ENCODE measurements at places on chromosomes 5 and 9.

DNA sequence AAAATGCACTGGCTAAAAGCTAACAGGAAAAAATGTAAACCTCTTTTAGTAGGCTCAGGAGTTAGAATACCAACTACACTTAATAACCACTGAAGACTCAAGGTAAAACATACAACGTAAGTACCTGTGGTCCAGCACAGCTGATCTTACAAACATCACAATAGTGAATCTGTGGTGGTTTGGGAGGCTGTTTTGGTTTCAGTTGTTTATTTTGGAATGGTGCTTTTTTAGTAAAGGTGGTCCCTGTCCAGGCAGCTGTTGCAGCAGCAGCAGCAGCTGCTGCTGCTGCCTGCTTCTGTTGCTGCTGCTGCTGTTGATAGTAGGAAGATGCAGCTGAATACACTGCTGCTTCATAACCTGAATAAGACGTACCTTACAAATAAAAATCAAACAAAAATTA is 37.9 kb downstream of the ZFR start:
- no peak for DNase-seq

DNA sequence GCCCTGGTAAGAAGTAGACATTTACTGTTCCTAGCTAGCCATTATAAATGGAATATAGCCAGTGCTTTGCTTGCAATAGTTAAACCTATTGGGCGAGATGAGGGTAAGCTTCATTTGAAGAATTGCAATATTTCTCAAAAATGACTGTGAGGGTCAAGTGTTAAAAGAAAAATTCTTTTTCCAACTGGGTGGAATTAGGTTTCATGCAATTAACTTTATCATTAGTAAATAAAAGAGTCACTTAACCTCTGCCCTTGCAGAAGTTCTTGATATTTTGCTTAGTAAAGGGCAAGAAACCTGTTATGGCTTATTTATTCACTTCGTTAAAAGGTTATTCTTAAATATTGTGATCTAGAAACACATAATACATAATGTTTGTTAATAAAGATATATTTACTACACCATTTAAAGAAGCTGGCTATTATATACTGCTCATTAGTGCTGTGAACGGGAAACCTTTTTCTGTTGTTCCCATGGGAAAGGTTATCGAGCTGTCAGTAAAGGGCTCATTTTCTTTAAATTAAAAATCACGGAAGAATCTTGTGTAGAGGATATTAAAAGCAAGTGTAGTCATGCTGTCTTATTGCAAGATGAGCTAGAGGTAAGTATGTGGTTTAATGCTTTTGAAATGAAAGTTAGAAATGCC is 370.5 kb downstream of the CSNK1G3 start:
- DNase-seq, result no peak

- DNase-seq, result no peak
Observed at GRCh38 chr9:16729651-16730050, 140.8 kb downstream of the BNC2 start.

- DNase-seq, result no peak
Observed at GRCh38 chr5:675111-675870, 17.9 kb downstream of the TPPP start.

DNA sequence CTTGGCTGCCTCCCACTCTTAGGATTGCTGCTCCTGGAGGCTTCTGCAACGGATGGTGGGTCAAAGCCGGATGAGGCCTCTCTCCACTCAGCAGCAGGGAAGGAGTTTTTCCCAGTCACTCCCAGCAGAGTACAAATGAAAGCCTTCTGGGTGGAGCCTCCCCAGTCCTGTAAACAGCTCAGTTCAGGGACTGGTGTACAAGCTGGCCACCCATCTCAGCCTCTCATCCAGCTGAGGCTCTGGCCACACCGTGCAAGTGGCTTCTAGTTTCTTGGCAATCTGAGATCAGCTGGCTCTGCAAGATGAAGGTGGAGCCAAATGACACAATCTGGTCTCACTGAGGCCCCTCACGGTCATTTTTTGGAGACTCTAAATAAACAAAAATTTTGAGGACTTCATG is 10.0 kb downstream of the GPX3 start:
- no peak for DNase-seq

- DNase-seq, result no peak
Observed at GRCh38 chr5:35694481-35694880, 76.8 kb downstream of the SPEF2 start.

- peak; percentile 25 for DNase-seq
Observed at GRCh38 chr9:4985386-4986266, 554 bp downstream of the JAK2 start.

GRCh38 chr5:17895288-17896033 is 261.2 kb downstream of the TAF11L14 start:
- DNase-seq, result no peak

- DNase-seq, result no peak
Observed at GRCh38 chr9:120966013-120966369, 39.4 kb upstream of the TRAF1 start.

GRCh38 chr9:27273186-27273585 is 23.8 kb downstream of the EQTN start:
- no peak for DNase-seq

- no peak for DNase-seq
Observed at GRCh38 chr9:119052339-119053030, 316.8 kb downstream of the BRINP1 start.

DNA sequence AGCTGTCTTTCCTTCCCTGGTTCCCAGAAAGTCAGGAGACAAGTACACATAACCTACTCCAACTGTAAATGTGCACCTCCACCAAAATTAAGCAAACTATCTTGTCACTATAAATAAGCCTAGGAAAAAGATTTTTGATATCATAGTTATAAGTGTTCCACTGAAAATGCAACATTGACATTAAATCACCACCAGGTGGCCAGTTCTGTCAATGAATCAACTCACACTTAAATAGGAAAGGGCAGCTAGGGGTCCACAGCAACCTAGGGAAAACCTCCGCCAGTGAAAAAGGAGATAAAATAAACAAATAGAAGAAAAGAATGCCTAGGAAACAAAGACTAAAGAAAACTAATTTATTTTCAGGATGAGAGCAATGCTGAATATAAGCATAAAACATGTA is 243.0 kb upstream of the PTPRD start:
- no peak for DNase-seq

DNA sequence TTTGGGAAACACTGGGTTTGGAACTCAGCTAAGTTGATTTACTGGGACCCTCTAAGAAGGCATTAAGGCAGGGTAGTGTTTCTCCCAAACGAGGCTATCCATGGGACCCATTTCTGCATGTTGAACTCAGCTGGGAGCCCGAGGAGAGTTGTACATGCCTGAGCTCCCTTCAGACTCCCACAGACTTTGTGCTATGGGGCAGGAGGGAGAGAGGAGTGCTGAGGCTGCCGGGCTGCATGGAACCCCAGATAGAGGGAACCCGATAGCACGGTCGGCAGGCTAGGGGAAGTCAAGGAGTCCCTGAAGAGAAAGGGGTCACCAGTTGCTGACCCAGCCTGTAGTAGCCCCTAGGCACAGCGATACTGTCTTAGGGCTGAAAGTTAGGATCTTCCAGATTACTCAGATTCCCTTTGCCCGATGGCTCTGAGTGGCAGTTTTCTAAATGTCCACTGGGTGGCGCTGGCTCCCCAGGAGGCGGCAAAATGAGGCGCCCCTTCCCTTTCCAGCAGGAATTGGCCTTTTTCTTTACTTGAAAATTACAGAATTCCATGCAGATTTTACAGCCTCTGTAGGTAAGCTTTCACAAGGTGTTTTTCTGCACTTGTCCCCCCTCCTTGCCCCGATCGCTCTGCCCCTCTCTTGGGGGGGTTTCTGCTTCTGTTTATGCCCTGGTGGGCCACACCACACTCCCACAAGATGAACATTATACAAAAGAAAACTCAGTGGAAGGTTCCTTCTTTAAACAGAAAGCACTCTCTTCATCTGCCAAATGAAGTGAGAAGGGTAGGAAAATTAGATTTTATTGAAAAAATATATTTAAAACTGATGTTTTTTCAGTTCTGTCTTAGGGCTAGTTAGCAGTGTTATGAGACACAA is 17.8 kb downstream of the NANS start:
- DNase-seq, result peak; percentile 77

DNA sequence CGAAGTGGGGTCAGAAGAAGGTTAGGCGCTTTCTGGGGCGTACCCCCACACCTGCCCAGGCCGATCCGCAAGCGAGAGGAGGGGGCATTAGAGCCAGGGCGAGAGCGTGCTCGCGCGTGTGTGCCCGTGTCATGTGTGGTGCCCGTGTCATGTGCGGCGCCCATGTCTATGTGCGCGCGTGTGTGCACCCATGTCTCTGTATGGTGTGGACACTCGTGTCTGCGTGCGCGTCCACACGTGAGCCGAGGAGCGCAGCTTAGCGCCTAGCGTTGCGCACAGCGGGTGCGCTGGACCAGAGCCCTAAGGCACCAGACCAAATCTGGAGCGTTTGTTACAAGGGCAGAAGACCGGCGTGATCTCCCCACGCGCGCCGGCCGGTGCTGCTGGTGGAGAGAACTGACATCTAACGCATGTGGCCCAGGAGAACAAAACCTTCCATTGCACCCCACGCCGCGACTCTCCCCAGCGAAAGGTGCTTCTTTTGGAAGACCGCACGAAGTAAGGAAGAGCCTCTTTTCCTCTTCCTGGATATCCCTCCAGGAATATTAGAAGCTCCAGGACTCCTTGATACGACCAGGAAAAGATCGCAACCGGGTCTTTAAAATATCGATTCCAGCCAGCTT is 644 bp downstream of the NIM1K start:
- DNase-seq, result peak; percentile 34

DNA sequence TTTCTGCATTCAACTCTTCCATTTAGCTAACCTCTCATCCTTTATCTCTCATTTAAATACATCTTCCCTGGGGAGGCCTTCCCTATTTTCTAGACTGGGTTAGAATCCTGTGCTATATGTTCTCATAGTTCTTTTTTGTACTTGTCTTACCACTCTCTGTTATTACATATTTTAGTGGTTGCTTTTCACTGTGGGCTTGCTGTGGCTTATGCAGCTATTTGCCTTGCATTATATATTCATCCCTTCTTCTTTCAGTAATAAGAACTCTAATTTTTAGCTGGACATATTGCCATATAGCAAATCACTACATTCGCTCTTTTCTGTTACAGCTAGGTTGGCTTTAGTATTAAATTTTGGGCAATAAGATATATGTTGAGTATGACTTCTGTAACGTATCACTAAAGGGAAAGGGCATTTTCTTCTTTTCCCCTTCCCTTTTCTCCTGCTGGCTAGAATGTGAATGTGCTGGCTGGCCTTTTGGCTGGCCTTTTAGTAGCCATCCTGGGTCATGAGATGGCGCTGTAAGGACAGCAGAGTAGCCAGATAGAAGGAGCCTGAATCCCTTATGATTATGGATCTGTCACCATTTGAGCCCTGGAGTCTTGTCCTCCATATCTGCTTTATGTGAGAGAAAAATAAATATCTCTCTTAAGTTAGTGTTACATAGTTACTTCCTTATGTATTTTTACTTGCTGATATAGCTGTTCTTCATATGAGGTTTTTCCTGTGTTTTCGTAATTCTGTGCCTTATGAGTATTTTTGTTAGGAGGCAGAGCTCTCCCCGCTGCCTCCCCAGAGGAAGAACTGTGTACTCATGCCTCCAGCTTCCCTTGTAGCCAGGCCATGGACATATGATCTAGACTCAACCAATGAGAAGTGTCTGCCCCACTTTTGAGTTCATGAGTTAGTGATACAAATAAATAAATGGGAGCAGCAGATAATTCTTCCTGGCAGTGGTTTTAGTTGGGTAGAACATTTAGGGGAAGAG is 65.8 kb downstream of the NDUFAF2 start:
- no peak for DNase-seq

- DNase-seq, result peak; percentile 71
Observed at GRCh38 chr9:132381966-132382541, 24.6 kb downstream of the TTF1 start.

DNA sequence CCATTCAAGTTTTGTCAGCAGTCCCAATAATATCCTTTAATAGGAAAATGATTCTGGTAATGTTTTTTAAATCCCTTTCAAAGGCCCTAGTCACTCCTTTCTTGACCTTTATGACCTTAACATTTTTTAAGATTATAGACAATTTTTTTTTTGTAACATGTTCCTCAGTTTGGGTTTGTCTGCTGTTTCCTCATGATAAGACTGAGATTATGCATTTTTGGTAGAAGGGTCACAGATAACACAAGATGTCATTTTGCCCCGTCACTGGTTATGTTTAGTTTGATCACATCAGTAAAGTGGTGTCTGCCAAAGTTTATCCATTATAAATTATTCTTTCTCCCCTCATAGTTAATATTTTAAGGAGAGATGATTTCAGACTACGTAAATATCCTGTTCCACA is 16.0 kb upstream of the PTPDC1 start:
- DNase-seq, result no peak

DNA sequence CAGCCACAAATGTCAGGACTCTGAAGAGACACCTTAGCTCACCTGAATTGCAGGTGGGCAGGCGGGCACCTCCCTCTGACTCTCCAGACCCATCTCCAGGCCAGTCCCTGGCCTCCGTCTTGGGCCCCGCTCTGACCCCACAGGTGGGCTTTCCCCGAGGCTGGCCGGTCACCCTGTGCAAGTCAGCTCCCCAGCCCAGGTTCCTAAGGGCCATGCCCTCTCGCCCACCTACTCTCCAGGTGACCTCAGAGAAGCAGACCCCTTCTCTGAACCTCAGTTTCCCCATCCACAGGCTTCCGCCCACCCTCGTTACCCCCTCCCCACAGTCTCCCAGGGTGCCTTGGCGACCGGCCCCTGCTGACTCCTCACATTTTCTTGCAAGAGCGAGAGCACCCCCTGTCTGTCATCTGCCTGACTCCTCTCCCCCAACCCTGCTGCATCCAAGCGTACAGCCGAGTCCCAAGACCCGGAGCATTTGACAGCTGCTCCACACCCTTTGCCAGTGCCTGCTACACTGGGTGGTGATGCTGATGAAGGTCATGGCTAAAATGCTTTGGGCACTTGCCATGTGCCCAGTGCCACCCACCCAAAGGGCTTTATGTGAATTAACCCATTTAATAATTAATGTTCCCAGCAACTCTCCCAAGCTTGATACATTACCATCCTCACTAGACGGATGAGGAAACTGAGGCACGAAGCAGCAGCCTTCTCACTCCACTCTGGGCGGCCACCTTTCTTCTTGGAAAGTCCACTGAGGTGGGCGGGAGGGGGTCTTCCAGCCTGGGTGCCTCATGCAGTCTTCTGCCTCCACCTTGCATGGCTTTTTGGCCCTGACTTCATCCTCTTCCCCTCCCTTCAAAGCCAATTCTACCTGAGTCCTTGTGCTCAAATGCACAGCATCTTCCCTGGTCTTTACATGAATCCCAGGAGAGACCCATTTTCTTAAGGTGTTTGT is 51.1 kb upstream of the ORM1 start:
- DNase-seq, result no peak

DNA sequence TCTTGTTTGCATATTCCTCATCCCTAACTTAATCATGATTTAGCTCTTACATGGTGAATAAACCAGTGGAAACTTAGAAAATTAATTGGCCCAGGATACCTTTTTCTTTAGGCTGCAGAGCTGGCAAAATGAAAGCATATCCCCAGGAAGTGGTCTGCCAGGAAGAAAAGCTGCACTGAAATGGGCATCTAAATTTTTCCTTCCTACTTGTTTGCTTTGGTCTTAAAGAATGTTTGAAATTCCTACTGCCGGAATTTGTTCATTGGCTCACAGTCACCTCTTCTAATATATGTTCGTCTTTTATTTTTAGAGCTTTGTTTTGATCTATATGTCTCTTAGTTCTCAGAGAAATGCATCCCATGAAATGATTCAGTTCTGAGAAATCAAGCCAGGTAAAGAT is 113.2 kb upstream of the ELL2 start:
- no peak for DNase-seq

- no peak for DNase-seq
Observed at GRCh38 chr5:17831279-17831678, 197.0 kb downstream of the TAF11L14 start.

- peak; percentile 95 for DNase-seq
Observed at GRCh38 chr5:138449501-138450239, 10.8 kb downstream of the REEP2 start.

- DNase-seq, result no peak
Observed at GRCh38 chr9:137269231-137269772, 8.2 kb upstream of the TOR4A start.
